Suppressor macrophage treated with lipopolysaccharide for 1 hour (primary cell): ENCODE measurements at places on chromosomes 16 and 17.
A peak's percentile ranks its signal among the peaks of the same experiment; 100 is the strongest.

DNA sequence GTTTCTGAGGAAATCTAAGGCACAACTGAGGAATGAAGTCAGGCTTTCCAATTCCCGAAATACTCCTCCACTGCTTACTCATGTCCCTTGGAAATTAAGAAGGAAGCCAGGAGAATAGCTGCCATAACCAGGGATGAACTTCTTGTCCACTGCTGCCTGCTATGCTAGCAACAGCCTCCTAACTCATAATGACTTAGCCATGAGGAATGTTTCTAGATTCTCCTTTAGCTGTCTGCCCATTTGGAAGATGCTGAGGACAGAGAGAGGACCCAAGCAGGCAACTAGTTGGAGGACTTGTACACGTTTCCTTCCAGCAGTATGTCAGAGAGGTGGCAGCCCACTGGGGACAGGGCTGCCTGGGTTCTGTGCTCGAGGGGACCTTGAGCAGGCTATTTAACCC is 939 bp upstream of the CCL2 start:
- no peak for DNase-seq

GRCh38 chr17:16925461-16926060 is 46.4 kb downstream of the TNFRSF13B start:
- no peak for DNase-seq

- DNase-seq: peak; percentile 68
These were observed 100.5 kb downstream of the XYLT1 start for GRCh38 chr16:17370223-17370707.

DNA sequence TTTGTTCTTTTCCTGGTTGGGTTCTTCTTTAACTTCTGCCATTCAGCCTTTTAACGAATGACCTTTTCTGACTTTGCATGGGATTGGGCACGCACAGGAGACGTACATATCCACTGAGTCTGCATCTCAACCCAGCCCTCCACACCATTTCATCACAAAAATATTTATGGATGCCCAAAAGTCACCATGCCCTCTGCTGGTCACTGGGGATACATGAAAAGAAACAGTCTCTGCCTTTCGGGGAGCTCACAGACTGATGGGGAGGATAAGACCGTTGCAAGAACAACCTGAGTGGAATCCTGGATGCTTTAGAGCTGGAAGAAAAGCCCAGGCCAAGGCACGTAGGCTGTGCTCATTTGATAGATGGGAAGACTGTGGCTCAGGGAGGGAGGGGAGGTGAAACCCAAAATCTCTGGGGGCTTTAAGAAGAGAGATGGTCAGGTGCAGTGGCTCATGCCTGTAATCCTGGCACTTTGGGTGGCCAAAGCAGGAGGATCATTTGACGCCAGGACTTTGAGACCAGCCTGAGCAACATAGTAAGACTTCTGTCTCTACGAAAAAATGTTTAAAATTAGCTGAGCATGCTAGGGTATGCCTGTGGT is 7.9 kb upstream of the MT2A start:
- DNase-seq: peak; percentile 77

DNA sequence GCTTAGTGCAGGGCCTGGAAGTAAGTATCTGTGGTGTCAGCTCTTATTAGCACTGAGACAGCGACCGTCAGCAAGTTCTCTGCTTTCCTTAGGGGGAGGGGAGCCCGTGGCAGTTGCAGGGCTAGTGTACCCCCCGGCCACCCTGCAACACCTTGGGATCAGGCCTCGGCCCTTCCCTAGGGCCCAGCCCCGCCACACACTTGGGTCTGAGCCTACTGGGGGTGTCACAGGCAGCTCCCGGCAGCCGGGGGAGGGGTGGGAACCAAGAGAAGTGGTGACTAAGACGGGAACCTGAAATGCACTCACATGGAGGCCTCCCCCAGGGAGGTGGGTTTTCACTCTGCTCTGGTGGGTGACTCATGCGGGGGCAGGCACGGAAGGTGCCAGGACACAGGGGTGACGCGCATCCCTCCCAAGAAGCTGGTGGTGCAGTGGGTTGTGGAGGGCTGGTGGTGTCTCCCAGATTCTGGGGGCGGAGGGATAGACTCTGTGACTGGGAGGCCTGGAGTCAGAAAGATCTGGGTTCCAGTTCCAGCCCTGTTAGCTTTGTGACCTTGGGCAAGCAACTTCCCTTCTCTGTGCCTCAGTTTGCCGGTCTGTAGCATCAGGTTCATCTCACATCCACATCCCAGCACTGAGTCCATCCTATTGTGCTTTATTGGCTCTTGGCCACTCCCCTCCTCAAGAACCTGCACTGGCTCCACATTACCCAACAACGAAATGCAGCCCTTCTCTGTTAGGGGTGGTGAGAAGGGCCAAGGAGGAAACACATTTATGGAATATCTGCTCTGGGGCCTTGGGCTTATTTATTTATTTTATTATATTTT is 44.5 kb downstream of the LAT start:
- peak; percentile 80 for DNase-seq

- no peak for DNase-seq
These were observed 35.9 kb upstream of the KIFC3 start for GRCh38 chr16:57838161-57838560.
